ENCODE measurements at places on chromosomes 1 and 21.
A peak's percentile ranks its signal among the peaks of the same experiment; 100 is the strongest.

- peak; percentile 70 for DNase-seq
These were observed 534 bp downstream of the SLC6A9 start for GRCh38 chr1:44030605-44031251.

- no peak for DNase-seq
These were observed 12.5 kb downstream of the H6PD start for GRCh38 chr1:9246841-9247785.

DNA sequence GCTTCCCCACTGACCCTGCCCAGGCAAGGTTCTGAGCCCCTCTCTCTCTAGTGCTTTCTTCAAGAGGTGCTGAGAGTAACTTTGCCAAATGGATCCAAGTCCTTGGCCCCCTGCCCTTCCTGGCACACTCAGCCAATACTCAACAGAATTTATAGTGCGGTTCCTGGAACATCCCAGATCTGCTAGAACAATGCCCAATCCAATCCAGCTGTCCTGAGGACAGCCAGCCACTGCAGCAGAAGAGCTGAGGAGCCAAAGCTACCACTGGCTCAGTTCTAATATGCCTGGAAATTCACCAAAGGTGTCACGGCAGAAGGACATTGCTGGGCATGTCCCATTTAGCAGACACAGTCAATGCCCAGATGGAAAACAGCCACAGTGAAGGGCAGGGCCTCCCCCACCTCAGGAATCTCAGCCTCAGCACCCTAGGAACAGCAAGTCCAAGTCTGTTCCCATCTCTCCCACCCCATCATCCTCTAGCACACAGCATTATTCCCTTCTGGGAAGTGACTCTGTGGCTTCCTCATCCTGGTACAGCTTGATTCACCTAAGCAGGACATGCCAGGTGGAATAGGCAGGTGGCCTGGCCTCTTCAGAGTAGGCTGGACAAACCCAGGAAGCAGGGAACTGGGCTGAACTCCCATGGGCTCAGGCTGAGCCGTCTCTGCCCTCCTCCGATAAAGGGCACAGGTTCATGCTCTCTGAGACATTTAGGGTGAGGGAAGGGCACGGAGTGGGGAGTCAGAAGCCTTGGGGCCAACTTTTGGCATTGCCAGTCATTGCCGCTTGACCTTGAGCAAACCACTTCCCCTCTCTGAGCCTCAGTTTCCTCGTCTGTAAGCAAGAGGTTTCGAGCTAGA lies 24.6 kb downstream of the PMVK start:
- DNase-seq: no peak

DNA sequence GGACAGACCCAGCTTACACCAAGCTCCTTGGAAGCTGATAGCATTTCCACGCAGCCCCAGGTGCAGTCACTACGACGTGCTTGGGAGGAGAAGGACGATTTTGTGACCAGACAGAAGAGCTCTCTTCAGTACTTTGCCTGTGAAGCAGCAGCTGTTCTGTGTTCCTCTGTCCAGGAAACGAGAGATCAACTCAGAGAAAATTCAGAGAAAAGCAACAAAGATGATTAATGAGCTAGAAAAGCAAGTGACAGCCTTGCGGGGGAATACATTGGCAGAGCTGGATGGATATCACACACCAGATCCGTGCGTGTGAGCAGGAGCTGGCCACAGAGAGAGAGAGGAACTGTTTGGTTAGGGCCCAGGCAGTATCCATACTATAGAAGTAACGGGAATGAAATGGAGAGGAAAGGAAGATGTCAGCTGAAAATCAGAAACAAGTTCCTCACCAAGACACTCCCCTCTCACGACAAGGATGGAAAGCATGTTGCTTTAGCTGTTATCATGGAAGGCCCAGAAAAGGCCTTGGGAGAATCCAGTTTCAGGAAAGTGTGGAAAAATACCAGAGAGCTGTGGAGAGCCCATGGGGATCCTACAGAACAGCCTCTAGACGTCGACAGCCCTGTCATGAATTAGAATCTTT lies 106.2 kb downstream of the TOMM20 start:
- no peak for DNase-seq

GRCh38 chr1:84581648-84582047 lies 7.4 kb upstream of the CTBS start:
- DNase-seq: no peak

DNA sequence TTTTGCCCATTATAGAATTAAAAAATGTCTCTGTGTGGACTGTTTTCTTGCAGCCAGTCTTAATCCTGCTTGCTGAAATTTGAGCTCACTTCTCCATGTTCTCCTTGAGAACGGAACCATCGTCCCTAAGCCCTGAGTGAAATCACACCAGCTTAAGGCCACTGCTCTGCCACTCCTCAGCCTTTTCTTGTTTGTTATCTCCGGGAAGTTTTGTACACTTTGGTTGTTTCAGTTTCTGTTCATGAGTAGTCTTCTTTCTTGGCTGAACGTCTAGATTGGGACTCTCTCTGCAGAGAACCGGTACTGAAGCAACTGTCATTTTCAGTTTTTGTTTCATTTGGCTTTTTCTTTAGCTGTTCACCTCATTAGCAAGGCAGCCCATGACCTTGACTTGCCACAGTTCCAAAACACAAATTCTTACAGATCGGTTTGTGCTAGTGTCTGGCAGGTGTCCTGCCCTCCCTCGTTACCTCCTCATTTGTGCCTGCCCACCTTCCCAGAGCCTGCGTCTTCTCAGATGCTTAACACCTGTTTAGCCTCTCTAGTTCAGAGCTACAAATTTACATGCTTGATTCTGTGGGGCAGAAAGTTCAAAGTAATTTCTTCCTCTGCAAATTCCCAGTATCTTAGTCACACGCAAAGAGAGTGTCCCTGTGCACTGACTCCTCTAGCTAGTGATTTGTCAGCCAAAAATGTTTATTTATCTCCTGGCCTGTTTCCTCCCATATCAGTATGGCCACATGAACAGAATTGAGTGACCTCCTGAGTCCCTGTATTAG lies 12.4 kb downstream of the PSEN2 start:
- no peak for DNase-seq

DNA sequence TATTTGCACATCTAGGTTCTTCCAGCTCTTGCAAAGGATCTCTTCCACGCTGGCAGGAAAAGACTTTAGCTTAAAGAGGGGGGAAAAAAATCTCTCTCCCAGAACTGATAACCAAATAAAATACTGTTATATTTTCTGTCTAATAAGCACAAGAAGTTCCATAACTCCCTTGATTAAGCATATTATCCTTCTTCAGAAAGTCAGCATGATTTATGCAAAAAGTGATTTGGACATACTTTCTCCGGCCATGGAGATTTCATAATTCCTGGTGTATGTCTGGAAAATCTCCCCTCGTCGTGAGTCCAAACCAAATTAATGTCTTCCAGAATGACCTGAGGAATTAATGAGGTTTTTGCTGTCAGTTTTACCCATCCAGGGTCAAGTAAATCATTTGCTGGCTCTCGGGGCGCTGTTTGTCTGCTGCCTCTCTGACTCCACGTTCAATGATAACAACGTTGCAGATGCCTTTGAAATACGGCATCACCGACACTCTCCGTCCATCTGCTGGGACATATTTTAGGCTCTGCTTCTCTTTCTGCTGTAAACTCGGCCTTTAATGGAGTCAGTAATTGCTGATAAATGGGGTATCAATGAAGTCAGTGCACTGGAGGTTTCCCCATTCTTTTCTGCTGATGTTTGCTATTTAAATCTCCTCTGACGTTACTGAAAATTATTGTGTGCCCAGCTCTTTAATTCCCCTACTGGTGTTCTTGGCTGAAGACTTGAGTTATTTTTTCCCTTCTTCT lies 112.9 kb downstream of the HLX start:
- DNase-seq: no peak

- DNase-seq: peak; percentile 73
These were observed 6.9 kb downstream of the ACKR1 start for GRCh38 chr1:159211331-159212136.

DNA sequence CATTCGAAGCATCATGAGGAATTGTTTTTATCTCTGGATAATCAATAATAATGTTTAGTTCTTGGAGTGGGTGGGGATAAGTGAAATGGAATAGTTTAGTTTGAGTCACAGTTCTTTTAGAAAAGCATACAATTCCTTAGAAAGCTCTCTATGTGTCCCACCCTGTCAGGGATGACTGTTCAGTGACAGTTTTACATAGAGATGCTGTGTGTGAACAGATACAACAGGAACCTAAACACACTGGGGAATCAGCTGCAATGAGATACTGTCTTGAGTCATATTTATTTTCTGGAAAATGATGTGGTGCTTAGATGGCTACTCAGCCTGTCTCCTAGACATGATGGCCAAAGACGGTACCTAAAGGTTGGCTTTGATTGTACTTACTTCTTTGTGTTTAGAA lies 25.7 kb upstream of the CCDC190 start:
- DNase-seq: no peak

GRCh38 chr1:204046346-204046745 lies 26.6 kb upstream of the SOX13 start:
- no peak for DNase-seq

- DNase-seq: no peak
These were observed 246.6 kb upstream of the CSF3R start for GRCh38 chr1:36729289-36729688.

GRCh38 chr21:17003258-17003615 lies 509.6 kb upstream of the CXADR start:
- DNase-seq: no peak

GRCh38 chr1:14654554-14654953 lies 56.1 kb downstream of the KAZN start:
- no peak for DNase-seq

- DNase-seq: no peak
These were observed 20.4 kb downstream of the CEP85 start for GRCh38 chr1:26254404-26254803.

- DNase-seq: no peak
These were observed 242.8 kb downstream of the TGFB2 start for GRCh38 chr1:218587900-218588299.

DNA sequence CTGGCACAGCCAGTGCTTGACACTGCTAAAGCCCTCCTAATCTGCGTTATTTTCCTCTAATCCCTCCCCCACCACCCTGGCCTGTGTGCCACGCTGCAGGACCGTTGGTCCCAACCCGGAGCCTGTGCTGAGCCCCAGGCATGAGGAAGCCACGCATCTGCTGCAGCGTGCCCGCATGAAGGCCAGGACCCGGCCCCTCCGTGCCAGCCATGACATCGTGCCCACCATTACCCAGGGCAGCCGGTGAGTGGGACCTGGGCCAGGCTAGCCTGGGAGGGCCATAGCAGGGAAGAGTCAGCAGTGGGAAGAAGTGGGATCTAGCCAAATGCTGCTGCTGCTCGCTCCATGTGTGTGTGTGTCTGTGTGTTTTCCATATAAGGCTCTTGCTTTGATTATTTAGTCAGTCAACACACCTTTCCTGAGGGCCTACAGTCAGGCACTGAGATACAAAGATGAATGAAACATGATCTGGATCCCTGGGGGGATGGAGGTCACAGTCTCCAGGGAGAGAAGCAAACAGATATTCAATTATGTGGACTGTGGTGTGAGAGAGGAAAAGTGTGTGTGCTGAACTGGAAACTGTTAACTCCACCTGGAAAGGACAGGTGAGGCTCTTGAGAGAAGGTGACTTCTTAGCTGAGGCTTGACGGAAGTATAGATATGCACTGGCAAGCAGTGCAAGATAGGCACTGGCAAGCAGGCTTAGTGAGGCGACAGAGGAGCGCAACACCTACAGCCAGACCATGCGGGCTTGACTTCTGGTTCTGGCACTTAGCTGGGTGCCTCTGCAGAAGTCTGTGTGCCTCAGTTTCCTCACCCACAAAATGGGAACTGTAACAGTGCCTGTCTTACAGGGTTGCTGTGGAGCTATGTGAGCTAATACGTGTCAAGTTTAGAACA lies 15.9 kb downstream of the KIAA1614 start:
- no peak for DNase-seq

GRCh38 chr1:187513190-187513589 lies 684.4 kb downstream of the PLA2G4A start:
- no peak for DNase-seq

GRCh38 chr1:29767088-29767685 lies 530.9 kb downstream of the PTPRU start:
- DNase-seq: no peak

- no peak for DNase-seq
These were observed 159.2 kb downstream of the DYRK1A start for GRCh38 chr21:37525810-37526209.

DNA sequence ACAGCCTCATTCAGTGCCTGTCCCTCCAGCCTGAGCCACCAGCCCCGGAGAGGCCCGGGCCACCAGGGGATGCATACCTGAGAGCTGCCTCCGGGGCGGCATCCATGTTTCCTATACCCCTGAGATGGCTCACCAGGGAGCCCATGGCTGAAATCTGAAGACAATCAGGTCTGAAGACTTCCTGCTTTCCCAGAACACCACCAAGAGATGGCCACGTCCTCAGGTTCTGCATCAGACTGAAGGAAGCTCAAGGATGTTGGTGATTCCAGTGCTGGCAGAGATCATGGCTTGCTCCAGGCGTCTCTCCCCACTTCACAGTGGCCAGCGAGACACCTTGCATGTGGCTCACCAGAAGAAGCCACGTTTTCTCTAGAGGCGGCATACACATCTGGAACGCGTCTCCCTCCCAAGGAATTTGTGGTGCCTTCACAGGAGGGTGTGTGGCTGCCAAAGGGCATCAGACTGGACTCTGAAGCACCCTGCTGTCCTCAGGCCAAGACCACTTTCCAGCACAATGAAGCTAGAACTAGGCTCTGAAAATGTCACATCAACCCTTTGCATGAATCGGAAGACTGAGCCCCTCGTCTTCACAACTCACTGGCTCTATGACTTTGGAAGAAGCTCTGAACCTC lies 170.7 kb upstream of the IRF2BP2 start:
- DNase-seq: peak; percentile 58

- peak; percentile 76 for DNase-seq
These were observed 36.5 kb upstream of the TRAPPC10 start for GRCh38 chr21:43975469-43976098.

Data from H9 (cell line).